GM13976 (cell line): ENCODE measurements at places on chromosomes 5 and 9.

- no peak for DNase-seq
Measured at GRCh38 chr5:153340139-153340538, 150.3 kb upstream of the GRIA1 start.

DNA sequence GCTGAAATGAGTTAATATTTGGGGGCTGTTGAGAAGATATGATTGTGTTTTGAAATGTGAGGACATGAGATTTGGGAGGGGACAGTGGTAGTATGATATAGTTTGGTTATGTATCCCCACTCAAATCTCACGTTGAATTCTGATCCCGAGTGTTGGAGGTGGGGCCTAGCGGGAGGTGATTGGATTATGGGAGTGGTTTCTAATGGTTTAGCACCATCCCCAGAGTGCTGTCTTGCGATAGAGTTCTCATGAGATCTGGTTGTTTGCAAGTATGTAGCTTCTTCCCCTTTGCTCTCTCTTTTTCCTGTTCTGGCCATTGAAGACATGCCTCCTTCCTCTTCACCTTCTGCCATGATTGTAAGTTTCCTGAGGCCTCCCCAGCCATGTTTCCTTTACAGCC is 386.0 kb downstream of the ARRDC3 start:
- DNase-seq, result no peak

DNA sequence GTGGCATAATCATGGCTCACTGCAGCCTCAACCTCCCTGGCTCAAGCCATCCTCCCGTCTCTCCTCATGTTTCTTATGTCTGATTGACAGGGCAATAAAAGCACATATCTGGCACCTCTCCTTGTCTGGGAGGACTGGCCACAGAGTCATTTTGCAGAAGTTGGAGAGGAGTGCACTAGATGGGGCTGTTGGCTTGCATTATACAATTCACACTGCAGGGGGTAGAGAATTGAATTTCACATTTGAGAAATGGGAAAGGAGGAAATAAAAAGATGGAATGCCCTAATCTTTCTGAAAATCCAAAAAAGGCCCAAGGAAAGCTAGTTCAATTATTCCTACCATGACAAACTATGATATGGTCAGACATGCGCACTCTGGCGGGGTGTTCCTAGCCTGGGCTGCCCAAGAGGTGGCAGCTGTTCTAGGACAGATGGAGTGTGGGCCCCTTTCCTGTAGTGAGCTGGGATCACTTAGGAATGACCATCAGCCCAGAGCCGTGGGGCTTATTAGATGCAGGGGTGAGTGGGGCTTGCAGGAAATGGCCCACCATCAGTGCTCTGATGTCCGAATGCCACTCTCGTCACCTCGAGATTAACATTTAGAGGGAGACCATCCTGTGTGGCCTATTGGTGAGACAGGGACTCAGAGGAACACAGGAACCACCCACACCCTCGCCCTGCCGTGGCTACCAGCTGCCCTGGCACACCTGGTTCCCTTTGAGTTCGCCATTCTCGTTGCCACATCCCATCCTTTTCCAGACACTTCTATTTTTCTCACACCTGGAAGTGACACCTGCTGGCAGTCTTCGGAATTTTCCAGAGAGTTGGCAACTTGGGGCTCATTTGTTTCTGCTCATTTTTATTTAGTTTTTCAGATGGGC is 21.8 kb upstream of the ANKRD18A start:
- peak; percentile 54 for DNase-seq

GRCh38 chr5:100472091-100472490 is 63.1 kb upstream of the FAM174A start:
- no peak for DNase-seq

GRCh38 chr5:171226864-171227263 is 82.2 kb upstream of the TLX3 start:
- DNase-seq, result no peak

- DNase-seq, result no peak
Measured at GRCh38 chr9:109229682-109230081, 62.6 kb upstream of the FRRS1L start.

DNA sequence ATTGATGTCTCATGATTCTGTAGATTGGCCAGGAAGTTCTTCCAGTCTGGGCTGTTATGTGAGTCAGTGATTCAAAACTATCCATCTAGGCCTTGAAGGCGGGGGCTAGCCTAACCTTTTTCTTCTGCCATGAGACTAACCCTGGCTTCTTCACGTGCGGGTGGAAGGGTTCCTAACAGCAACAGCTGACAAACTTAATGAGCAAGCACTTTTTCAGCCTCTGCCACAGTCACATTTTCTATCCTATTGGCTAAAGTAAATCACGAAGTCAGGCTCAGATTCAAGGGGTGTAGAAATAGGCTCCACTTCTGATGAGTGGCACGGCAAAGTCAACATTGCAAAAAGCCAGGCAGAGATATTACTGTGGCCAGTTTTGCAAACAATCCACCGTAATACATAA is 68.4 kb downstream of the STK32A start:
- DNase-seq, result no peak

DNA sequence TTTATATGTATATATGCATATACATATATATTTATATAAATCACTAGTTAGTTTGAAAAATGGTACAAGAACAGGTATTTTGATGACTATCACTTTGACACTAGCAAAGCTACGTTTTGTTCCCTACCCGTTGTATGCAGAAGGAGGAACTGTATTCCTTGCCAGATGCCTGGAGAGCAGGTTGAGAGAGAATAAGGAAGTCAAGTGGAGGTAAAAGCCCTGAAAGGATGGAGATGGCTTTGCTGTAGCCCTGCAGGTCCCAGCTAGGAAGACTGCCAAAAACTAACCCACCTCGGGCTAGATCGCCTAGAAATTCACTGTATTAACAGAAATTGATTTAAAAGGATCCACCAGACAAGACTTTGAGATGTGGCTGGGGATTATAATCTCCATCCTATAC is 229.3 kb downstream of the RFX3 start:
- DNase-seq, result no peak

DNA sequence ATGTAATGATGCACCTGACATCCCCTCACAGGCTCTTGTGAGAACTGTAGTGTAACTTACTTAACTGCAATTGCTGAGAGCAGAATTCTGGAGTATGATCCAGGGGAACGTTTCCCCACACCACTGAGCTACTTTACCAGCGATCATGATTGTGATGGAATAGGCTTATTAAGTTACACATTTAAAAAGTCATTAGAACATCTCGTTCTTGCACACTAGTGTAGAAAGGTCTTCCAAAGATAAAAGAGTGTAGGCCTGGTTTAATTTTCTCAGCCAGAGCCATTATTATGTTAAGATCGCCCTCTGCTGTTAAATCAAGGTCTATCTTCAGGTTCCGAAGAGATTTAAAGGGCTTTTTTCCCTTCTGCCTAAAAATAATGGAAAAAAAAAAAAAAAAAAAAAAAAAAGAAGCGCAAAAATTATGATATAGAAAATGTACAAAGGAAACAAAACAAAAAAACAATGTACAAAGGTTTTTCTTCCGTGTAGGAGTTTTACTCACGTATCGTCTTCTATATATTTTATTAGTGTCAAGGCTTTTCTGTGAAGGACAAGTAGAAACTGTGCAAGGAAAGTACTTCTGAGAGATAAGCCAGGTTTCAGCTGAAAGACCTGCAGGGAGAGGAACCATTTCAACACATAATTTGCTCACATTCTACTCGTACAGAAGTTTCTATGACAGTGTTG is 18.6 kb upstream of the MOB3B start:
- no peak for DNase-seq

DNA sequence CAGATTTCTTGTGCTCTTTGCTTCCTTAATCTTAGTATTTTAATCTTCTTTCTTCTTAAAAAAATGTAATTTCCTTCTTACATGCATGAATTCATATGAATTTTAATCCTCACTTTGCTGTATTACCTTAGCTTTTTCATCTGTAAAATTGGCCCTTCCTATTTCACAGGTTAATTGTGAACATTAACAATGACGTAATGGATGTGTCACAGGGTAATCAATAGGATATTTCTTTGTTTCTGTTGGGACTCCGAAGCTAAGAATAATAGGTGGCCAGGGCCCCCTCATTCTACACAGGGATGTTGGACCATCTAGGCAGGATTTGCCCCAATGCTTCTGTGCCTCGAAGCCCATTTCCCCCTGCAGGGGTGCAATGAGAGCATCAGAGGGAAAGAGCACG is 187.4 kb upstream of the NFIB start:
- DNase-seq, result no peak

- DNase-seq, result no peak
Measured at GRCh38 chr9:114973216-114973615, 42.8 kb upstream of the TNFSF8 start.

GRCh38 chr5:179294131-179294780 is 51.0 kb downstream of the ADAMTS2 start:
- no peak for DNase-seq

GRCh38 chr5:120435129-120435528 is 29.0 kb upstream of the PRR16 start:
- DNase-seq, result no peak

GRCh38 chr9:135019224-135019623 is 68.2 kb upstream of the OLFM1 start:
- DNase-seq, result no peak

DNA sequence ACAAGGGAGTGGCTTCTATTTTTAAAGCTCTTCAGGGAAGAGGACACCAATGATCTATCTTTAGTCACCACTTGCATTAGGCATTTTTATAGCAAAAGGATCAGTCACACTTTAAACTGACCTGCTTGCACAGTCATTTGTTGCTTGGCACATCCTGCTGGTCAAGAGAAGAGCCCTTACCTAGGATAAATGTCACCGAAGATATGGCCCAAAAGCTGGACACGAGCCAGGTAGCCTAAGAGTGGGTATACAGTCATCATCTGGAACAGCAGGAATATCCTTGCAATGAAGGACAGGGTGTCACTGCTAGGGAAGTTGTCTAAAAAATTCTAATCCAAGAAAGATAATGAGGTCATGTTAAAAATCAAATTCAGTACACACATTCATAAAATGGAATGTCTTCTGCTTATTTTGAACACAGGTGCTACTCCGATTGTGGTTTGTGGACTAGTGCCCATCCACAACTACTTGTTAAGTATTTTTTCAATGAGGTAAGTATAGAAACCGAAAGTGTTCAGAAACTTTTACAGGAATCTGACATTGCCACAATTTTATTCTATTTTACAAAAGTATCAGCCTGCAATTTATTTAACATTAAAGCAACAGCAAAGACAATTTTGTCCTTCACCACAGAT is 78.4 kb downstream of the SLC38A9 start:
- DNase-seq, result no peak

DNA sequence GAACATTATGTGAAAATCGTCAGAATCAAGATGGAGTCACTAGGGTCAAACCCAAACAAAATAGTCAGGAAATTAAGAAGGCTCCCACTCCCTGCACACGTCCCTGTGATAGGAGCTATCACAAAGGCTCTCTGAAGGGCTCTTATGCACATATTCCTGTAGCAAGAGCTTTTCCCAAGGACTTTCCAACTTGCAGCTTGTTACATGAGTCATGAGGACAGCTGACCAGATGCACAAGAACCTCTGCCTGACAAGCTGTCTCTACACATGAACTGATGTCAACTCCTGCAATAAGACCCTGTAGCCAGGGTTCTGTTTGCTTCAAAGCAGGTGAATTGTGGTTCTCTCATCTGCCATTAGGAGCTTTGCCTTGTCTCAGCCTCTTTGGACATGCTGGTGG is 122.4 kb downstream of the OLFM1 start:
- no peak for DNase-seq

DNA sequence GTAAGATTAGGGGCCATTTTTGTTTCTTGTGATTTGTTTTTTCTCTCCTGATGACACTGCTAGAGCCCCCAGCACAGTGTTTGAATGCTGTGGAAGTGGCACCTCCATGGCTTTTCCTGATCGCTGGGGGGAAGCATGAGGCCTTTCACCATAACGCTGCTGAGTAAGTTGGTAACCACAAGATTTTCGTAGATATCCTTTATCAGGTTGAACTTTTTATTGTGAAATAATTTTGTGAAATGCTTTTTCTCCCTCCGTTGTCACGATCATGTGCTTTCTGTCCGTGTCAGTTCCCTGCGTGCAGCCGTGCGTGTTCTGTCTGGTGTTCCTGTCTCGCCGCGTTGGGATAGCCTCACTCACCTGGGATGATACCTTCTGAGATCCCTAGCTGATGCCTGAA is 59.4 kb downstream of the EHMT1 start:
- no peak for DNase-seq

GRCh38 chr5:79692596-79692995 is 3.0 kb downstream of the CMYA5 start:
- DNase-seq, result no peak

DNA sequence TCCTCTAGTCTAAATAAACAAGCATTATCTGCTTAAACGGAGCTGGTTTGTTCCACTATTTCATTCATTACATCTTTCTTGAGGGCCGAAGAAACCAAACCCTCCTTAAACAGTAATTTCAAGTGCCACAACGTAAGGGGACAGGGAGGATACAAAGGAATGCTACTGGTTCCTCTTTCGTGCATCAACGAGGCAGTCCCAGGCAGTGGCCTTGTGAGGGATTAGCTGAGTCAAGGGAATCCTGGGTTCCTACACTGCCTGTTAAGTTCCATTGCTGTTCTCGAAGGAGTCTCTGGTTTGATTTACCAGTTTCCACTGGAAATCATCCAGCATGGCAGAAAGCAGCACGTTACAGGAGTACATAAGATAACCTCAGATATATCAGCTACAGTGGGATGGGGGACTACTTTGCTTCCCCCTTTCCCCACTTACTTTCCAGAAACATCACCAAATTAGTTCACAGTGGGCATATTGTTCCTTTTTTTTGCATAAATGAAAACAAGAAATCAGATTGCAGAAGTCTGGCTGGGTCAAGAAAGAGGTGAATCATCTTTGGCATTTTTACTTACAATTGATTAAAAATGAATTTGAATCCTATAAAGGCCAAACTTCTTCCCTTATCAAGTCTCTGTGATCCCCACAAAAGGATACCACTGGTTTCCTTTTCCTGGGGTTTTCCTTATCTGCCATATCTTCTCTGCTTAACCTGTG is 2.5 kb upstream of the RANBP3L start:
- no peak for DNase-seq

DNA sequence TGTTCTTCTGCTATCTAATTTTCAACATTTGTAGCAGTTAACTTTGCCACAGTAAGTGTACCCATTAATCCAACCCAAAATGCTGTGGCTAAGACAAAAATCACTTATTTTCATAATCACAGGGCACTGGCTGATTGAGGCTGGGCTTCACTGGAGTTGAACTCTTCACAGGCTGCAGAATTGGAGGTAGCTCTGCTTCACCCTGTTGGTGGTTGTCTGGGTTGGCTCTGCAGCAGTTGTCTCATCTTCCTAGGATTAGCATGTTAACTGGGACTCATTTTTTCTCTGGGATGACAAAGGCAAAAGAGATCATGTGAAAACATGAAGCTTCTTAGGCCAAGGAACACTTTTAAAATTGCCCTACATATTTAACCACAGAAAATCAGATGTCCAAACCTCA is 518.9 kb downstream of the TLR4 start:
- DNase-seq, result no peak

- no peak for DNase-seq
Measured at GRCh38 chr5:84301535-84301934, 83.1 kb downstream of the EDIL3 start.

DNA sequence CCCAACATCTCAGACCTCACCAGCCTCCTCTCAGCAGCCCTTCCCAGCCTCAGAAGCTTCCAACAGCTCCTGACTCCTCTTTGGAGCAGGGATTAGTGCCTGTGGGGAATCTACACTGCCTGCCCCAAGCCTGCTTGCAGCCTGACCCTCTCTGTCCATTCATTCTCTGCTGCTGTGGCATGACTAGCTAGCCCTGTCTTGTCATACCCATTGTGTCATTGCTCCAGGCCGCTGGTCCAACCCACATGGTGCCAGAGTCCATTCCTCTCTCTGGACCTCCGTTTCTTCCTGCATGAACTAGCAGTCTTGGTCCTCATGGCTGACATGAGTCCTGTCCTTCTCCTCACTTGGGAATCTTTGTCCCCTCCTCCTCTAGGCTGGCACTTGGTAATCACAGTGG is 12.8 kb upstream of the RXRA start:
- DNase-seq, result no peak

GRCh38 chr5:55096182-55096581 is 6.3 kb upstream of the GZMA start:
- DNase-seq, result no peak
